CD4-positive, alpha-beta T cell (primary cell): ENCODE measurements at places on chromosomes 5 and 9.

DNA sequence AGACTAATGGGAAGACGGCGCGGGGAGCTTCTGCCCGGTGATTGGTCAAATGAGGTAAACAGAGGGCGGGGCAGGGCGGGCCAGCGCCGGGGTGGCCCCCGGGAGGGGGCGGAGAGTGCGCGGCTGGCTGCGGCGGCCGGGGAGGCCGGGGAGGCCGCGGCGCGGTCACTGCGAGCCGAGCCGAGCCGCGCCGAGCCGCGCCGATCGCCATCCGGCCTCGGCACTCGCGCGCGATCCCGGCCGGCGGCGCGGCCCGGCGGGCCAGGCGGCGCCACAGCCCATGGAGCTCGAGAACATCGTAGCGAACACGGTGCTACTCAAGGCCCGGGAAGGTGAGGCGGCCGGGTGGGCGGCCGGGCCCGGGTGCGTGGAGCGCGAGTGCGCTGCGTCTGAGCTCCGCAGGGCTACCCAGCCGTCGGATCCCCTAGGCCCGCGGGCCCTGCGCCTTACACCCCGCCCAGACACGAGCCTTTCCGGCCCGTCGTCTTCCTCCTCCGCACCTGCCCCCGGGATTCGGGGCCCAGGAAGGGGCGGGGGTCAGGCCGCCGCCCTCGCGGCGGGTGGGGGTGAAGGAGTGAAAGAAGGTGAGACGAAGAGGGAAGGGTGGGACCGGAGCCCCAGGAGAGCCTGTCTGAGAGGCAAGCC lies at the start of gene GRK6:
TSS of gene GRK6 (plus strand) at position 111 of the 645 bp plus-strand sequence. CDS start at position 281, 170 bp downstream.
- peak; percentile 48 for DNase-seq

DNA sequence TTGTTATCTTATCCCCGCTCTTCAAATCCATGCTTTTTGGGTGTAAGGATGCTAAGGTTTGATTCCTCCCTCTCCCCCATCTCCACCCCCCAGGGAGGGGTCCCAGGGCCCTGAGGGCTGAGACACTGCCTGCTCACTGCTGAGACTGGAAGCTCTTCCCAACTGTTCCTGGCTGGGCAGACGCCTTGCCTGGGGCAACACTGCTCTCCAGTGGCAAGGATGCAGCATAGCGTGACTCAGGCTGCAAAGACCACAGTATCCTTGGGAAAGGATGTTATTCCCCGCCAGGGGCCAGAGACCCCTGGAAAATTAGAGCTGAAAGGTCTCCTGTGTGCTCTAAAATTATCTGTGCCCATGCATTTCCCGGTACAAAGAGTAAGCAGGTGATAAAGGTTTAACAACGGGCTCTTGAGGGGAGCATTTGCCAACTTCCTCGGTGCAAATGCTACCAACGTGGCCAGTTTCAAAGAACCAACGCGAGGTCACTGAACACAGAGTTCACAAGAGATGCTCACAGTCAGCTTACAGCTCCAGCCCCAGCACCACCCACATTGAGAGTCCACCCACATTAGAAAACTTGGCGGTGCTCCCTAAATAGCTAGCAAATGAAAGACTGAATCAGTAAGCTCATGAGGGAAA lies 271.9 kb downstream of the NSG2 start:
- DNase-seq: no peak

- no peak for DNase-seq
Measured at GRCh38 chr9:2243666-2244555, 228.8 kb downstream of the SMARCA2 start.

GRCh38 chr9:125317704-125318103 lies 56.1 kb downstream of the GAPVD1 start:
- no peak for DNase-seq

DNA sequence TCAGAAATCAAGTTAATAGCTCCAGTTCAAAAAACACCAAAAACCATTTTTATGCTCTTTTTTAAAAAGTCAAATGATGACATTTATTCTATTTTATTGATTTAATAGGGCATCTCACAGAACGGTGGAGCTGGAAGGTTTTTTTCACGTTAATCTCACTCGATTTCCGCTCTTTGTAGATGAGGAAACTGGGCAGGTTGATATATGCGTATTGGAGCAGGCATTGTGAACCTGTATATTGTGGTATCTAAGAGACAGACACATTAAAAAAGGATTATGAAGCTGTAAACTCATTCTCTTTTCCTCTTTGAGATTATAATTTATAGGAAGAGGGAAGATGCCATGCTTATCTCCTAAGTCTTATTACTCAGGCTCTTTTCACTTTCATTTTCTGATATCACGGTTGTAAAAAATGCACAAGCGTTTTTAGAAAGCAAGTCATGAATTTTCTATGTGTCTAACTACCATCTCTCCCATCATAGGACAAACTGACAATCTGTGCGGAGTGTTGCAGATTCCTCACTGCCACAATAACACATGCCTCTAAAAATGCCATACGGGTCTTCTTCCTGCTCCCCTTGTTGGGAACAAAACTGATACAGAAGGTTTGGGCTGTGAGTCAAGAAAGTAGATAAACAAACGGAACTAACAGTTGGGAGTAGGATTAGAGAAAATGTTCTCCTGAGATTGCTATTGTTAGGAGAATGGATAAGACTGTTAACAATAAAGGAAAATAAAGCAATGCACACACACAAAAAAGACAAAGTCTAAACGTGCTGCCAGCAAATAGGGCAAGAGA lies 1997.7 kb downstream of the MAT2B start:
- no peak for DNase-seq

DNA sequence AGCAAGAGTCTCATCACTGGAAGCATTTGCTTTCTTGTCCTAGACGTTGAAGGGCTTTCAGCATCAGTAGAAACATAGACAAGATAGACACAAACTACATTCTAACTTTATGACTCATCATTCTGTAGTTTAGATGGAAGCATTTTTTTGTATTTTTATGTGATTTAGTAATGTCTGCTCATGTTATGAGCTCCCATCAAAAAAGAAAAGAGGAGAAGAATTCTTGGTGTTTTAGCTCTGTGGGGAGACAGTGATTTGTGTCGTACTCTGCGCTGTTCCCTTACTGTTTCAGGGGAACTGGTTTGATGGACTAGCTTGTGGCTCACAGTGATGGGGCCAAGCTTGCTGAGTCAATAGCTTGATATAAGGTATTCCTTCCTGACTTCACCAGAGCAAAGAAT lies 159.2 kb upstream of the WWC1 start:
- DNase-seq: no peak

- no peak for DNase-seq
Measured at GRCh38 chr9:131329241-131329641, 39.7 kb downstream of the PLPP7 start.

DNA sequence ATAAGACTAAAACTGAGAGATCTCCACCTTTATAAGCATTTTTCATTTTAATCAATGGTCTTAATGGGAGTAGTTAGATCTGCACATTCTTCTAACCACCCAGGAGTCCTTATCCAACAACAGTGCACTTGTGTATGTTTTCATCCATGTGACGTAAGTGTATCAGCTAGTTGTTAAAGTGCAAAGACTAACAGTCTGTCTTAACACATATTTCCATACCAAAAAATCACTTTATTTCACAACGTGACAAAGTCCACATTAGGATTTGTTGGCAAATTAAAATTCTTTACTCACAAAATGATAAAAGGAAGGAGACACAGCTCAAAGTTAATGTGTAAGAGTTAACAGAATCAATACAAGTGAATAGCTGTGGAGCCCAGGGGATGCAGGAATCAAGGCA lies 1.9 kb upstream of the SMC2 start:
- no peak for DNase-seq

DNA sequence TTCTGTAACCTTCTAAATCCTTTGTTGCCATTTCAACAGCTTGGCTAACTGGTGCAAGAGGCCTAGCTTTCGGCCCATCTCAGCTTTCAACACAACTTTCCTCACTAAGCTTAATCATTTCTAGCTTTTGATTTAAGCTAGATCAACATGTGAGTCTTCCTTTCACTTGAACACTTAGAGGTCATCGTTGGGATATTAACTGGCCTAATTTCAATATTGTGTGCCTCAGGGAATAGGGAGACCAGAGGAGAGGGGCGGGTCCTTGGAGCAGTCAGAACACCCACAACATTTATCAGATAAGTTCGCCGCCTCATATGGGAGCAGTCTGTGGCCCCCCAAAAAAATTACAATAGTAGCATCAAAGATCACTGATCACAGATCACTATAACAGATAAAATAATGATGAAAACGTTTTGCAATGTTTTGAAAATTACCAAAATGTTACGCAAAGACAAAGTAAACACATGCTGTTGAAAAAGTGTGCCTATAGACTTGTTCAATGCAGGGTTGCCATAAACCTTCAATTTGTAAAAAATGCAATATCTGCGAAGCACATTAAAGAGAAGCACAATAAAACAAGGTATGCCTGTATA lies 66.8 kb upstream of the PCSK1 start:
- DNase-seq: no peak

- no peak for DNase-seq
Measured at GRCh38 chr9:84874022-84874421, 204.5 kb downstream of the NTRK2 start.
